ENCODE measurements at places on chromosomes 4 and X.
A peak's percentile ranks its signal among the peaks of the same experiment; 100 is the strongest.

- DNase-seq = no peak
These were observed 232.3 kb downstream of the FRMPD4 start for GRCh38 chrX:12370497-12370986.

DNA sequence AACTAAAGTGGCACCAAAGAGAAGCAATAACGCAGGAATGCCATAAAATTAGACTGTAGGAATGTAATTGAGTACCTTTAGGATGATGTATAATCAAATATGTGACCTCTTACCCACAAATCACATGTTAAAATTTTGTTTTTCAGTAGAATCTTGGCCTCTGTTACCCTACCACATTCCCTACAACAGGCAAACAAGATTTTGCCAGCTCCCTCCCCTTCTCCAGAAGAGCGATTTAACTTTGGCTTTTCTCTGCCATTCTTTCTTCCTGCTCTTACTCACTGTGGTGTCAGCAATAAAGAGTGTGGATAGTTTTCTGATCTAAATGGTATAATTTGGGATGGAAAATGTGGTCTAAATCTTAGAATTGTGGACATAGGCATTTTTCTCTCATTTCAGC is 57.2 kb downstream of the TRIM2 start:
- no peak for DNase-seq

- no peak for DNase-seq
These were observed 37.6 kb downstream of the GABRB1 start for GRCh38 chr4:47068986-47069385.

- peak; percentile 1 for DNase-seq
These were observed 293.2 kb downstream of the FBXO8 start for GRCh38 chr4:173990126-173990868.

DNA sequence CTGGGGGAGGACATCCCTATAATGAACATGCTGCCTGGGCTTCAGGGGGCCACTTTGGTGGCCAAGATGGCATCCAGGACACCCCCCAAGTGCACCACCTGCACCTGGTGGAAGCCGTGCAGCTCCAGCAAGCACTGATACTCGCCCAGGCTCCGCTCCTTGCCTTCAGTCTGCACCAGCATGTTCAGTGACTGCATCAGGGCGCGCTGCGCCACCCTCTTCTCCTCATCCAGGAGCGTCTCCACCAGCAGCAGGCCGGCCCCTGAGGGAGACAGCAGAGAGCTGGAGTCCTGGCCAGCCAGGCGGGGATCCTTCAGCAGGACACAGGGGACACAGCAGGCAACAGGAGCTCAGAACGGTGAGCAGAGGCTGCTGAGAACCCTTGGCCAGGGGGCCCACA is 11.3 kb upstream of the SLC25A6 start:
- no peak for DNase-seq

DNA sequence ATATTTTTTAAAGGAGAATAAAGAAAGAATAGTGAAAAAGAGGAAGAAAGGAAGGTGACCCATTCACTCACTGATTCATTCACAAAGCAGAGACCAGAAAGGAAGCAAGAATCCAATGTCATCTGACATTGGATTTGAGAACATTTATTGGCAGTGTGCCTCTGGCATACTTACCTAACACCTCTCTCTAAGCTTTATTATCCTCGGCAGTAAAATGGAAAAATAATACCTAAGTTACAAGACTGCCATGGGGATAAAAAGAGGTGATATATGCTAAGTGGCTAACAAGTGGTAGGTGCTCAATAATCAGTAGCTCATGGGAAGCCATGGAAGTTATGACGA is 41.6 kb upstream of the PPARGC1A start:
- DNase-seq = no peak

DNA sequence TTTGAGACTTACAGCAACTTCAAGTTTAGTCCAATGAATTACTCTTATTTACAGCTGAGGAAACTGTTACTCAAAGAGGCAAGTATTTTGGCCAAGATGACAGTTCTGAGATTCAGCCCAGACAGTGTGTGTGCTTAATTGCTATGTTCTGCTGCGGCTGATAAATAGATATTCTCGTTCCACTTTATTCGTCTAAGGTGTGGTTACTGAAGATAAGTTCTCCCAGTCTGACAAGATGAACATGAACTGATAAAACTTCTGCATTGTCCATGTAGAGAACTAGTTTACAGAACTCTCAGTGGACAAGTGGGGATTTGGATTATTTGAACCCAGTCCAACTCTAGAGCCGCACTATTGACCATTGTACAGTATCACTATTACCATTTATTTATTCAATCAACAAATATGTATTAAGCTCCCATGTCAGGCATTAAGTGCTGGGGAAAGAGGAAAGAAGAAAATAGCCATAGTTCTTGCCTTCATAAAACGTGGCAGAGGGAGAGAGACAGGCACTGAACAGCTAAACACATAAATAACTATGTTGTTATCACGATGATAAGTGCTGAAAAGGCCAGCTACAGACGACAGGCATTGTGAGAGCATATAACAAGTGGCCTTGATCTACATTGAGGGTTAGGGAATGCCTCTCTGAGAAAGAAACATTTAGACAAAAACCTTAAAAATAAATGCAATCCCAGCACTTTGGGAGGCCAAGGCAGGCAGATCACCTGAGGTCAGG is 4.0 kb upstream of the DHX15 start:
- no peak for DNase-seq

GRCh38 chr4:39043861-39044363 is 11.7 kb upstream of the TMEM156 start:
- no peak for DNase-seq

GRCh38 chr4:13982010-13982409 is 354.5 kb upstream of the BOD1L1 start:
- DNase-seq = no peak

DNA sequence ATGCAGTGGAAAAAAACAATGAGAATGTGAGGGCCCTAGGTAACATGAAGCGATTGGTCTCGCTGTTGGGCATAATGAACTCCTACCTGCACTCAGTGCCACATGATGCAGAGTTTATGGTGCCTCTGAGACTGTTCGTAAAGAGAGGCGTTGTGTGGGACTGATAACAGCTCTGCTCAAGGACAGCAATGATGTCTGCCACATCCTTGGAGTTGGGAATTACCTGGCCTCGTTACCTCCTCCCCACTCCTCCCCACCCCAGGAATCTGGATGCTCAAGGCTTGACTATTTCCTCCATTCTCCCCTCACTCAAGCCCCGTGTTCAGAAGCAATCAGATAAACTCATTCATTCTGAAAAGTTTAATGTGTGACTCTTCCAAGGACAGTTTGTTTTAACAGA is 148.0 kb upstream of the JADE1 start:
- no peak for DNase-seq

- peak; percentile 47 for DNase-seq
These were observed 145.8 kb upstream of the ATP6AP2 start for GRCh38 chrX:40434947-40435346.

DNA sequence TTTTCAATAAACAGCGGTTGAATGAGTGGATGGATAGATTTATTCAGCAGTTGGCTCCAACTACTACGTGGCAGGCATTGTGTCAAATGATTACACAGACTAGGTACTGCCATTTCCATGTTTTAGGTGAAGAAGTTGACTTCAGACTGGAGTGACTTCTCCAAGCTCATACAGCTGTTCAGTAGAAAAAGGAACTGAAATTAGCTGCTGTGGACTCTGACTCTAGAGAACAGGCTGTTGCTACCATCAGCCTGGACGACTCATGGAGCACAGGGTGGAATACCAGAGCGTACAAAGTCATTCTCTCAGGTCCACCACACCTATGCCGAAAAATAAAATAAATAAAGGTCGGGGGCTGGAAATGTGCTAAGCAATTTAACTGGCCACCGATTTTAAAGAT is 45.3 kb downstream of the TENM3 start:
- DNase-seq = no peak

DNA sequence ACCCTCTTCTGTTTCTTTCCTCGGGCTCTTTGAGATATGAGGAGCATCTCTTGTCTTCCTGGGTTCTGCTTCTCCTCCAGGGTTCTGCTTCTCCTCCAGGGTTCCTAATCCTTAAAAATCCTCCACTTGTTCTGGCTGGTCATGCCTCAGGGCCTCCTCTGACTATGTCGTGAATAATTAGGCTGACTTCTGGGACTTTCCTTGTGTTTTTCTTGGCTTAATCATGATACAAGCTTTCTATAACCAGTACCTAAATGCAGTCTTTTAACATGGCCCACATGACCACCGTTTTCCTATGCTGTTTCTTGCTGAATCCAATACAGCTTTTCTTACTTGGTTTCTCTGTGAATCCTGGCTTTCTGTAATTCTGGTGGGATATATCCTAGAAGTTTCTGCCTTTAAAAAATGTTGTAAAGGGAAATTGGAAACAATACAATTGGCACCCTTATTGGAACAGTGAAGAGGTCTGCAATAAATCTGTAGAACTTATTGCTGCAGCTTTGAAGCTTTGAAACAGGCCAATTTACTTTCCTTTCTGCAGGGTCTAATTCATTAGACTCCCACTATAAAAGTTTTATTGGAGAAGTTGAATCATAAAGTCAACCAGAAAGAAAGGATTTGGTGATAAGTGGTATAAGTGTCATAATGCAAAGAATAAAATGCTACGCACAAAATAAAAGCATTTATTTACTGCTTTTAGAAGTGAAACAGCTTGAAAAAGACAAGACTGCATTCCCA is 213.1 kb downstream of the UGT8 start:
- no peak for DNase-seq

- no peak for DNase-seq
These were observed 35.4 kb downstream of the IGFBP7 start for GRCh38 chr4:57074744-57075143.

DNA sequence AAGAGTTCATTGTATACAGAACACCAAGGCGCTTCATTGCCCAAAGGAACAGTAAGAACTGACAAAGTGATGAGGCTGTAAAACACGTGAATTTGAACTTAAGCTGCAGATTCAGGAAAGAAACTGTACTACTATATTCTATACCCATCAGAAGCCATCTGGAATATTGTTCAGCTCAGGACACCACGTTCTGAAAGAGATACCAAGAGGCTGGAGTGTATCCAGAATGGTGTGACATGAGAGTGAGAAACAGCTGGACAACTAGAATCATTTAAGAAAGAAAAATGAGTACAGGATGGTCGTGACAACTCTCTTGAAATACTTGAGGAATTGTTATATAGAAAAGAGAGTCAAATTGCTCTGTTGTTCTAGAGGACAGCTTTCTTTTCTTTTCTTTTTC is 94.9 kb downstream of the MGST2 start:
- DNase-seq = no peak

DNA sequence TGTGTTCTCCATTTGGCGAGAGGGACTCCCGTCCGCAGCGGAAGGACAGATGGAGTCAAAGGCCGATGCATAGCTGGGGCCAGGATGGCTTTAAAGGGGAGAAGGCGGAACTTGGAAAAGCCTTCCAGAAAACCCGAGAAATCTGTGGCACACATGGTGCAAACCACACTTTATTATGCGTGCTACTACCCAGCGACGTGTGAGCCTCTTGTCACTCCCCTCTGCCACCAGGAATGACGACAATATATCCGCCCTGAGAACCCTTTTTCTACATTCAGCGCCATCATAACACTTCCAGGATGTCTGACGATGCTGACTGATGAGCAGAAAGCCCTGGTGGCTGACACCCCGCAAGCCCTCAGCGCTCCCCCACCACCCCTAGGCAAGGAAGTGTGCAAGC is 689 bp upstream of the DCHS2 start:
- DNase-seq = no peak

GRCh38 chr4:8165374-8165896 is 6.8 kb upstream of the ABLIM2 start:
- DNase-seq = no peak

- no peak for DNase-seq
These were observed 137.4 kb downstream of the BMP15 start for GRCh38 chrX:51047950-51048349.

DNA sequence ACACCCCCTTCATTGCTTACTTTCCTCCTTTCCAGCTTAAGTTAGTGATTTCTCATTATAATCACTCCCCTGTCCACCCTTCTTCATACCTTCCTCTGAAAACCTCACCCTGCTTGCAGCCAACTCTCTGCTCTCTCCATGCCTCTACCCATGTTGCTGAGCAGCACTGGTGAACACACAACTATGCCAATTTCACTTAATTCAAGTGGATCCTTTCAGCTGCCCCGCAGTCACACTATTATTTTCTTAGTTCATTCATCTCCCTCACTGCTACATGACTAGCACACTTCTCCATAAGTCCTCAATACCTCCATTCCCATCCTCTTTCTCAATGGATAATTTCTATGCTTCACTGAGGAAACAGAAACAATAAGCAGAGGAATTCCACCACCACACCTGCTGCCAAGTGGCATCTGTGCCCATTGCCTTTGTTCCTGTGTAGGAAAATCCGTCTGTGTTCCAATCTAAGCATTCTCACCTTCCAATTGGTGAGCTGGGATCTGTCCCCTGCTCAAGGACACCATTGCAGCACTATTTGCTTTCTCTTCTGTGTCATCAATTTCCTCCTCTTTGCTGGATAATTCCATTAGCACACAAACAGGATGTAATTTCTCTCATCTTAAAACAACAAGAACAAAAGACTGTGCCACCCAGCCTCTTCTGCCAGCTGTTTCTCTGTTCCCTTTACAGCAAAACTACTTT is 25.2 kb upstream of the PRSS48 start:
- DNase-seq = no peak

DNA sequence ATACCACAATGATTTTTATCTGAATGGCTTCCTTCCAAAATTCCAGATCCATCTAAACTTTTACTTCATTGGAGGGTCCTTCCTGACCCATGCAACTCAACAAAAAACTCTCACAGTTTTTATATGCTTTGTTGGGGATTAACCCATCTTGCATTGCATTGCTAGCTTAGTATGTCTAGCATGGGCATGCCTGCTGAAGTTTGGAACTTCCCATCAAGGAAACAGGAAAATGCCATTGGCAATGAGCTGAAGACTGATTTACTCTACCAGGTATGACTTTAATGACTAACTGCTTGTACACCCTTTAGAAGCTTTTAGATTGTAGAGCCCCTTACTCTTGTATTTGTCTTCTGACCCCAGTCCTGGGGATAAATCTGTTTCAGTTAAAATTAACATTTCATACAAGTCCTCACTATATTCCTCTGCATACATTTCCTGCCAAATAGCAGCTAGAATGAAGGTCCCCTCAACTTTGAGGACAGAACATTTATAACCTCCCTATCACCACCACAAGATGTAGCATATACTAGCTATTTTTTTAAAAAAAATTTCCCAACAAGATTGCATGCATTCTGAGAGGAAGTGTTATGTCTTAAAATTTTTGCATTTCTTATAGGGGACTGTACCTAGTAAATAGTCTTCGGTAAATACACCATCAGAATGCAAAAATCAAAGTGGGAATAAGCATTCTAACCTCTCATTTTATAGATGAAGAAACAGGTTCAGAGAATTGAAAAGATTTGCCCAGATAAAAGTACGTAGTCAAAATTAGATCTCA is 52.5 kb upstream of the ATXN3L start:
- DNase-seq = no peak

- DNase-seq = no peak
These were observed 35.1 kb downstream of the CLDN22 start for GRCh38 chr4:183284965-183285364.

GRCh38 chr4:56115898-56116297 is 167.2 kb downstream of the CEP135 start:
- DNase-seq = no peak

Data from putamen (tissue), 1 donor.